ENCODE measurements at places on chromosomes 7 and 10. TPM values are rescaled to one million over a fixed set of nuclear protein-coding genes. Genes with fewer than 3 reads are reported as not detected.

The ANKMY2 gene
- total RNA-seq, result 17.8 TPM

DNA sequence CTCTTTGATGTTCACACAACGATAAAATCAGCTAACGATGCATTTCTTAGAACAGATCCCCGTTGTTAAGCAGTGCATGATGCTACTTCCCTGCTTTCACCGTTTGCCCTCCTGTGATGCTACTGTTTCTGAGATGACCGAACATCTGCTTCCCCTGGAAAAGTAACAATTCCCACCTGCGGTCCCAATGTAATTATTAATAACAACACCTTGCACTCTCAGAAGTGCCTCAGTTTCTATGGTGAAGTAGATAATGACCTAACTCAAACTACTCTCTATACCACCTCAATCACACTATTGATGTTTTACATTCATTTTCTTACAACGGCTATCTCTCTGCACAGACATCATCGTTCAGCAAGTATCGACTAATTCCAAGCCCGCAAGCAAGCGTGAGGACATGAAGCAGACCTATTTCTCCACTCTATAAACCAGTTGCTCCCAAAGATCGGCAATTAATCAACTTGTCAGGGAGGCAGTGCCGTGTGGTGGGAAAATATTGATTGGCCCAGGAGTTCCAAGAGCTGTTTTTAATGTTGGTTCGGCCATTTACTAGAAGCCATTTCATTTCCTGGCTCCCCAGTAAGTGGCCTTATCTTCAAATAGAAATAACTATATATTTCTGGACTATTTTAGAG is 42.7 kb downstream of the FAM107B start:
- H3K4me3 ChIP-seq, result no peak overlapping the region
- H3K27ac ChIP-seq, result no peak overlapping the region
- DNase-seq, result no peak
- peaks cover 23% of the 10 kb centered on the region for H3K4me1 ChIP-seq
- H3K36me3 ChIP-seq, result no peaks in the 10 kb centered on the region

The SH2D4B gene
- 0.12 TPM for total RNA-seq

The HPS6 gene
- 28.6 TPM for total RNA-seq

The GNGT1 gene
- not detected for total RNA-seq
